ENCODE measurements at places on chromosomes 11 and 22.

DNA sequence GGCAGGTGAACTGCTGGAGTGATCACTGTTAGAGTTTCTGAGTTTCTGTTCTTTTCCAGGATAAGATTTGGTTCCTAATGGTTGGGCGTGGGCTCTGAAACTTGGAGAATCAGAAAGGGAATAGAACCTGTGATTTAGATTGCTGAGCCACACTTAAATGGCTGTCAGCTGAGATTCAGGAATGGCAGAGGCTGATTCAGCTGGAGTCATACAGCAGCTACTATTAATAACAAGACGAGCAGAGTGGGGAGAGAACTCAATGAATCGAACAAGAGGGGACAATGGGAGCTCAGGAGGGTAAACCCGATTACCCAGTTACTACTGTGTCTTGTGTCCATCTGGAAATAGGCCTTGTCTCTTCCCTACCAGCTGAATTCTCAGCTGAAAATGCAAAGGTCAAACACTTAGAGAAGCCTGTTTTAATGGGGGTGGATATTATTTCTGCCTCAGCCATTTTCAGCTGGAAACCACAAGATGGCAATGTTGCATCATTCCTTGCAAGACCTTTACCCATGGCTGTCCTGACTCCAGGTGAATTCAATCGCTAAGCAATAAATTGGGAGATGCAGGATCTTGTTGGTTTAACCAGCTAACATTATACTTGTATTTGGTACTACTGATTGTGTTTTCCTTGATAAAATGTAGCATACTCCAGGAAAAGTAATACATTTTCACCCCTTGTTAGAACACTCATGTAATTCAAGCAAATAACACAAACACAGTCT lies 104.5 kb upstream of the RAG2 start:
- peak; percentile 36 for DNase-seq

DNA sequence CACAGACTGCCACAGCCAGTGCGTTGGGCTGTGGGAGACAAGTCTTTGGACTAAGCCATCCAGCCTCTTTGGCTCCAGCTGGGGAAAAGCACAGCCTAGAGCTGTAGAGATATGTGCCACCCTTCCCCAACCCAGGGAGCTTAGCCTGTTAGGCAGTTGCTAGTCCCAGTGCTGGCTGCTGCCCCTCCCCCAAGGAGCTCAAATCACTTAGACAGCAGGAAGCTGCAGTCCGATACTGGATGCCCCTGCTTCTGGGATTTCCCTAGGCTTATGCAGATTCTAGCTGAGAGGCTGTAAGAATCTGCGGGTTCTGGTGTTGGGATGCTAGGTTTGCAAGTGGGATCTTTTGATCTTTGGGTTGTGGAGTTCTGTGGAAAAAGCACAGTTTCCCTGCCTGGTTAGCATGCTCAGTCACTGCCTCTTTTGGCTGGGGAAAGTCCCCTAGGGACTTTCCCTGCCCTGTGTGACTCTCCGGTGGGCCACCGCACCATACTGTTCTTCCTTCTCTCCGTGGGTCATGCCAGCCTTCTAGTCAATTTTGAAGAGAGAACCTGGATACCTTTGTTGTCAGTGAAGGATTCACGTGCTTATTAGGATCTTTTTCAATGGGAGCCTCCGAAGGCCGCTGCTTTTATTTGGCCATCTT lies 792.0 kb downstream of the KCNA4 start:
- DNase-seq: no peak

- DNase-seq: no peak
These were observed 105.7 kb downstream of the MICAL2 start for GRCh38 chr11:12216041-12216451.

DNA sequence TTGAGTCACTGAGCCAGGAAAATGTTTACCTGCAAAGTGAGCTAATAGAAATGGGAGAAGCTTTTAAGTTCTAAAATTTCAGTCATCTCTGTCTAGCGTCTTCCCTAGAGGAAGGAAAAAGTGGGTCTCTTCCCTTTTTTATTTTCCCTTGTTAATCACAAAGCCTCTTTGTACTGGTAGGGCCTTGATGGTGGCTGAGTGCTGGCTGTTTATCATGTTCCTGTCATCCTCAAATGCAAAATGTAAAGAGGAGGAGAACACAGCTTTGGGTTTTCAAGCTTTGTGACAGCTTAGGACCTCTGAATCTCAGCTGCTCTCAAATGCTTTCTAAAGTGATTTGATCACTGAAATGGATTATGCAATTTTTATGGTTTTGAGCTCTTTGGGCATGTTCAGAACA lies 222.0 kb downstream of the TMEM135 start:
- no peak for DNase-seq

DNA sequence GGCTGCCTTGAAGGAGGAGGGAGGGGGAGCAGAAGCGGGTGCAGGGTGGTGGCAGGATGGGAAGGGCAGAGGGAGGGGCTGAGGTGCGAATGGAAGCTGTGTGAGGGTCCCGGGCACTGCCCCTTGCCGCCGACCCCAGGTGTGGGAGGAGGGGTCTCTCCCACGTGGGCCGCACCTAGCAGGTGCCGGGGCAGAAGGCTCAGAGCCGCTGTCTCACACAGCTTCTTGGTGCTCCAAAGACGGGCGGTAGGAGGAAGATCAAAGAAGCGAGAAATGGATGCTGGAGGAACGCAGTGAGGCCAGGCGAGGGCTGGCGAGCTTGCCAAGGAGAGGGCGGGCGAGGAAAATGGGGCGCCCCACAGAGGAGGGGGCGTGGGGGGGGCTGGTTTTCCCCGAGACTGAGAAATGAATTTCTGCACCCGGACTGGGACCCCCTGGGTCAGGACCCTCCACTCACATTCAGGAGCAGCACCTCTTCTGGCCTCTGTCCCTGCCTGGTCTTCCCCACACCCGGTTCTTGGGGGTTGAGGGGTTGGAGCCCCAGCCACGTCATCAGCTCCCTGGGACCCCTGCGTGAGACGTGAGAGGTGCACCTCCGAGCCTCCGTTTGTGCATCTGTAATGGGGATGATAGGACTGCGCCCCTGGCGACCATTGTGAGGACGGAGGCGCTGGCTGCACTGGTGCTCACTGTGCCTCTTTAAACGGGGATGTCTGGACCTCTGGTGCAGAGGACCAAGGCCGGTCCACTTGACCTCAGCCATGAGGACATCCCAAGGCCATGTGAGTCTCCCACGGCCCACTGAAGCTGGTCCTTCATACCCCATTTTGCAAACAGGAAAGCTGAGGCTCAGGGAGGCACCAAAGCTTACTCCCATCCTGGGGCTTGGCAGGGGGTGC lies 16.8 kb downstream of the LSP1 start:
- no peak for DNase-seq

GRCh38 chr11:36258730-36259360 lies 30.4 kb downstream of the COMMD9 start:
- DNase-seq: peak; percentile 72

DNA sequence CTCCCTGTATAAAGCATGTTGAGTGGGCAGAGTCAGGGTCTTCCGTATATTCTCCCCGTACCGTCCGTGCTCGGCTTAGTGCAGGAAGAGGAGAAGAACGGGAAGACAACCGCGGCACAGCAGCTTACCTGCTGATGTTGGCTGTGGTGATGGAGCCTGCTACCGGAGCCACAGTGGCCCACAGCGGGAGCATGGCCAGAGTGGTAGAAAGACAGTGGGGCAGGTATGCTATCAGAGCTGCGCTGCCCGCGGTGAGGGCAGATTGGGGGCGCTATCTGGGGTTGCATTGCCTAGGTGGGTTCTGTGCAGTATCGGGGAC lies 120.7 kb upstream of the VPREB1 start:
- no peak for DNase-seq

GRCh38 chr22:43085658-43086606 lies 3.3 kb downstream of the TTLL1 start:
- DNase-seq: no peak

- no peak for DNase-seq
These were observed 56.2 kb downstream of the BCL2L13 start for GRCh38 chr22:17694752-17695151.

GRCh38 chr22:46349238-46349637 lies 13.7 kb downstream of the TRMU start:
- DNase-seq: no peak

- no peak for DNase-seq
These were observed 81.8 kb downstream of the ETS1 start for GRCh38 chr11:128505449-128506065.

- no peak for DNase-seq
These were observed 9.0 kb upstream of the DRD2 start for GRCh38 chr11:113484223-113484622.

GRCh38 chr11:61828629-61829407 lies 718 bp downstream of the FADS2 start:
- DNase-seq: peak; percentile 40

- no peak for DNase-seq
These were observed 914.5 kb downstream of the METTL15 start for GRCh38 chr11:29022676-29023075.

- no peak for DNase-seq
These were observed 242.0 kb downstream of the SBF2 start for GRCh38 chr11:10051868-10052586.

DNA sequence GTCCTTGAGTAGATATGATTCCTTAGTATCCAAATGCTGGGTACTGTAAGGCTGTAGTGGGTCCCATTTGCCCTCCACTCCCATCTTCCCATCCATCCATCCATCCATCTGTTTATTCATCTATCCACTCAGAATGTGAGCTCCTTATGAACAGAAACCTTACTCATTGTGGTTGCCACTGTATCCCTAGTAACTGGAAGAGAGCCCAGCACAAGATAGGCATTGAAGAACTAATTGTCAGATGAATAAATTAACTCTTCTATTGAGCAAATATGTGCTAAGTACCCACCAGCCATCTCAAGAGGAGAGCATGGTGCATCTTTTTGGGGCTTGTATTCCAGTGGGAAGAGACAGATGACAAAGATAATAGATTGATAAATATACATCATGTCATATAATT lies 86.4 kb upstream of the SEZ6L start:
- DNase-seq: no peak

DNA sequence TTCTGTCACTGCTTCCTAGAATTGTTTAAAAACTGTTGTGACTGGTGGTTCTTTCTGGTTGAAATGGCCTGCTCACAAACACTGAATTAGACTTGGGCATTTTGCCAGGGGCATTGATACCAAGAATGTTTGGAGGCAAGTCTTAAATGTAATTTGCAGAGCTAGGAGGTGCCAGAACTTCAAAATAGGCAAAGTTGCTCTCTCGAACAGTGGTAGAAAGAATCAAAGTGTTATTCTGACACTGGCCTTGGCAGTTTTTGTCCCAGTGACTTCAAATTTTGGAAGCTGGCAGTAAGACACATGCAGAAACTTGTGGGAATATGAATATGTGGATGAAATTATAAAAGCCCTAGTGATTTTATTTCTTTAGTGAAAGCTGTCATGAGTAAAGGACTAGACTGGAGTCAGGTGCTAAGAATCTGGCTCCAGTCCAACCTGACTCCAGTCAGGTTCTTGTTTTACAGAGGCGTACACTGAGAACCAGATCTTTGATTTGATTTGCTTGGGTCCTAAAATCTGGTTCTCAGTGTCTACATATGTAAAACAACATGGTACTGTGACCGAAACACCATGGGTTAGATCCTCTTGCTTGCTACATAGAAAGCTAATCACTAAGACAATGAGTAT lies 20.9 kb downstream of the SVIP start:
- no peak for DNase-seq

DNA sequence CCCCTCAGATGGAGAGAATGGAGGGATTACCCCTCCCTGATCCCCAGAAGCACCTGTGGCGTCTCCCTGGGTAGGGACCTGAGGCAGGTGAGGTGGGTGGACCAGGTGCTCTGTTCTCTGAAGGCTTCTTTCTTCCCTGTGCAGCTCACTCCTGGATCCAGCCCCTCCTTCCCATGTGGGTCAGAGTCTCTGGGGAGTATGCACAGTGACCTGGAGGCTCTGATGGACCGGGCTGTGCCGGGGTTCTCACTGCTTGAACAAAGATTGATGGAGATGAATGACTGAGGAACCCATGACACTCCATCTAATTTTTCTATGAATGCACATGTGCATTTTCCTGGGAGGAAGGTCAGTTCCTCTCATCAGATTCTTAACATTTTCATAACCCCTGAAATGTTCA lies 78.6 kb upstream of the SHANK2 start:
- no peak for DNase-seq

DNA sequence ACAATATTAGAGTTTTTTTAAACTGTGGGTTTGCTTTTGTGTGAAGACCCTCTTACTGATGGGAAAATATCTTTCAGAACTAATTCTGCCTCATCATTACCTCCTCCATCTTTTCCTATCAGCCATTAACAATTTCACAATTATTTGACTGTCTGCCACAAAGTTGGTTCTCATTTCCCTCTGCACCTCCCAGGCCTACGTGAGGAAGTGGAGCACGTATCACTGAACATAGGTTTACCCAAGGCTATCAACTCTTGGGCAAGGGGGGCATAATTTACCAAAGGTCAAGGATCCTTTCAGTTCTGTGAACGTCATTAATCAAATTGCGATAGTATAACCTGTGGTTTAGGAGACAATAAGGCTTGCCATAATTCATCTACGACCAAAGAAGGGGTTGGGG lies 60.0 kb downstream of the LIF start:
- no peak for DNase-seq

GRCh38 chr11:3220101-3220500 lies 1.5 kb upstream of the MRGPRG start:
- no peak for DNase-seq

Data from cerebellum (tissue), 4 donors.